ENCODE measurements at places on chromosomes 11 and 22. TPM values are rescaled to one million over a fixed set of nuclear protein-coding genes. Genes with fewer than 3 reads are reported as not detected.

The SPTBN2 gene
- total RNA-seq: 0.31 TPM

The CADM1 gene
- 0.74 TPM for total RNA-seq

DNA sequence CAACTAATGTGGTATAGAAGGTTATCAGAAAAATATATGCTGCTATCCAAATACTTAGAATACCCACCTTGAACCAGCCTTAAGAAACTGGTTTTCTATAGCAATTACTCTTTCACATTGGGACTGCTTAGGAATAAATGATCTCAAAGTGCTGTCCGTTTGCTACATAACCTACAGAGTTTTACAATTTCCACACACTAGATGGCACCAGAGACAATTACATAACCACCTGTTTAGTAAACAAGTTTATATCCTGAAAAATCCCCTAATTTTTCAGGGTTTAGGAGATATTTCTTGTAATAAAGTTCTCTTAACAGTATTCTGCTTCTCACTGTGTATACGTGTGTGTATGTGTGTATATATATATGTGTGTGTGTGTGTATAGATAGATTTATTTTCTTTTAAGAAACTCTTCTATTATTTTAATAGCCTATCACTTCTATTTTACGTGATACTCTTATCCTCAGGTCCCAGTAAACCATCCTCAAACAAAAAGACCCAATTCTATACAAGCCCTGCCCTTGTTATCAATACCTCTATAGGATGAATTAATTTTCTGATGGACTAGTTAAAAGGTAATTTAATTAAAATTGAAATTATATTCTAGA, 6.7 kb upstream of the OR5I1 start:
- no peak for DNase-seq

DNA sequence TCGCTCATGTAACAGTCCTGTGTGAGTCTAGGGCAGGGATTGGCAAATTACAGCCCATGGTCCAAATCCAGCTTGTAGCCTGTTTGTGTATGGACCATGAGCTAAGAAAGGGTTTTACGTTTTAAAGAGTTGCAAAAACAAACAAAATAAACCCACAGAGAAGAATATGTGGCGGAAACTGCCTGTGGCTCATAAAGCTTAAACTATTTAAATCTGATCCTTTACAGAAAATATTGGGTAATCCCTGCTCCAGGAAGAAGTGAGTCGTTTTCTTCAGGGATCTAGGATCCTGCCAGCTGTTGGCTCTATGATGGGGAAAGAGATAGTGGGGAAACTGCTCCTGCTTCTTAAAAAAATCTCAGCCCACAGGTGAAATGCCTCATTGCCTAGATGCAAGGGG, 3.4 kb upstream of the OR6Q1 start:
- no peak for DNase-seq

DNA sequence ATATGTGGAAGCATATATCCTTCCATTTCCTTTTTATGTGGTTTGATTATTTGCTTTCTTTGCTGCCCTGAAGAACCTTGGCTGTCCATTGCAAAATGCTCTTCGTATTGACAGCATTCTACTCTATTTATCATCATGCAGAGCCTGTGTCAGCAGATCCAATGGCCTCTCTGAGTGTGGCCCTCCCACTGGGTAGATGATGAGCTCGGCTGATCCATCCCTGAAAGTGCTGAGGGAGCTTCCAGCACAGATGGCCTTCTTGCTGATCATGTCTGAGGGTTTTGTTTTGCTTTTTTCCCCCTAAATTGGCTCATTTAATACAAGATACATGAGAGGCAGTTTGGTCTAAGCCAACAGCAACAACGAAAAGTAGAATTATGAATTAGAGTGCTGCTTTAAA, 181.0 kb downstream of the GRIA4 start:
- DNase-seq: no peak

All from activated CD8-positive, alpha-beta T cell treated with anti-CD3 and anti-CD28 coated beads, Interleukin-2, amount 10 ng/mL, durations not matched to agents 7 days and 5 days (primary cell).